Naive B cell (primary cell): ENCODE measurements at places on chromosomes 6 and 20. TPM values are rescaled to one million over a fixed set of nuclear protein-coding genes. Genes with fewer than 3 reads are reported as not detected.

The PRSS16 gene
- not detected for polyA plus RNA-seq

The CTAGE9 gene
- not detected for polyA plus RNA-seq

The TMEM170B gene
- polyA plus RNA-seq, result 2.4 TPM

The SLC16A10 gene
- polyA plus RNA-seq, result not detected

The OOEP gene
- 0.35 TPM for polyA plus RNA-seq

DNA sequence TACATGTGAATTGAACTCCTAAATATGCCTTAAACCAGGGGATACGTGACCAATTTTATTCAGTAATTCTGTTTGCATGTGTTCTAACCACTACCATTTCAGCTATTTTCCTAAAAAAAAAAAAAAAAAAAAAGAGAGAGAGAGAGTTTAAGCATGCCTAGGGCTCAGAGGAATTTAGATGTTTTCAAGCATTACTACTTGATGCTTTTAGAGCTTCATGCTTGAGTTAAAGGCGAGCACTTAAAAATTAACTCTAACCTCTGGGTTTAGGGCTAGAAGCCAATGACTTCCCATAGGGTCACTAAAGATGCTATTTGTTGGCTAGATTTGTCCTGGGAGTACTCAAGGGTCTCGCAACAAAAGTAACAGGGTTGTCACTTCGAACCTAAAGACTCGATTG is 217.7 kb downstream of the ATXN1 start:
- no peak for DNase-seq

GRCh38 chr6:113894712-113895674 is 37.8 kb downstream of the MARCKS start:
- no peak for DNase-seq

GRCh38 chr6:157552820-157553485 is 172.0 kb downstream of the ZDHHC14 start:
- DNase-seq, result no peak

DNA sequence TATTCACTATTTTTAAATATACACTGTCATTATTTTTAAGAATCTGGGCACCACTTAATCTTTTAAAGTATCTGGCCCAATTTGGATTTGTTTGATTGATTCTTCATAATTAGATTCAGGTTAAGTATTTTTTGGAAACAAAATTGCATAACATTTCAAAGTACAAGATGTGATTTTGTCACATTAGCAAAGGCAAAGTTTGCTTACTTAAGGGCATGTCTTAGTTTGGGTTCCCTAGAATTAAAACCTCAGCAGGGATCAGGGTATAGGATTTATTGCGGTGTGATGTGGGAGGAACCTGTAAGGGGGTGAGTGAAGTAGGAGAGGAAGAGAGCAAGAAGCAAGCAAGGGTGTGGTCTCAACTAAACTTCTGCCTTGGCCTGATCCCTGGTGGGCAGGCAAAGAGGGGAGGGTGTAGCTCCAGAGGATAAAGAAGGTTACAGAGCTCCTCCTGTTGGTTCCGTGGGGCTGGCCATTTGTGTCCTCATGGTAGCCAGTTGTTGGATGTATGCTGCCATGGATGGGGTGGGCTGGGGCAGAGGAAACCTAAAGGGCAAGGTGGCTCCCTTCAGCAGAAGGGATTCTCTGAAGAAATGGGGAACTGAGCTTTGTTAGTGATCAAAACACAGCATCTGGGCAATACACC is 668.7 kb upstream of the SLC35B3 start:
- no peak for DNase-seq

GRCh38 chr6:159104163-159104925 is 59.6 kb upstream of the TAGAP start:
- DNase-seq, result peak; percentile 74

GRCh38 chr6:138105880-138106664 is 1.1 kb downstream of the PERP start:
- no peak for DNase-seq

DNA sequence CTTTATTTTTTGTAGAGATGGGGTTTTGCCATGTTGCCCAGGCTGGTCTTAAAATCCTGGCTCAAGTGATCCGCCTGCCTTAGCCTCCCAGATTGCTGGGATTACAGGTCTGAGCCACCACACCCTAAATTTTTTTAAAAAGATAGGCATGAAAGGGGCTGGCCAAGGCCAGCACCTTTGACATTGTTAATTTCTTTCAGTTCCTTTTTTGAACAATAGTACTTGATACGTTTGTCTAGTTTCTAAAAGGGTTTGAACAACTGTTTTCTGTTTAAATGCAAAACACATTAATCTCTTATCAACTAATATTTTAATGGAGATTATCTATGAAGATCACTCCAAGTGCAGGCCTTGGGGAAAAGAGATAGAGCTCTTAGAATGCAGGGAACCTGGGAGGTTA is 37.6 kb upstream of the PTPRK start:
- no peak for DNase-seq

DNA sequence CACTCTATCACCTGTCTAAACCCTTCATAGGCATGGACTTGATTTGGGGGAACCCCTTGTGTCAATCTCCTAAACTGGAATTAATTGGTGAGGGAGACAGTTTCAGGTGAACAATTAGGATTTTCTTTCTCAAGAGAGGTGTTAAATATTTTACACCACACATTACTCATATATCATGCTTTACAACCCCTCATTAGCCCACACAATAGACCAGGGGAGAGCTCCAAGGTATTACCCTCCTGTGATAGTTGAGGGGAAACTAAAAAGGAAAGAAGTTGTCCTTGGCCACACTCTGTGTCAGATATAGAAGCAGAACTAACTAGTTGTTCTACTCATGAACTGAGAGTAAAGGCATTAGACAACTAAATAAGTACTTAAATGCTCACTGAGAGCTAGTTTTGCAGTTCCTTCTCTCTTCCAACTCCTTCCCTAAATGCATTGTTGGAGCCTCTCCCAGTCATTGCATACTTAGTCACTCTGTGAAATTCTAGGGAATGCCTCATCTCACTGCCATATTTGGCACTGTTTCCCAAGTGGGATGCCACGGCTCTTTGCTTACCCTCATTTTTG is 183.7 kb upstream of the CEP162 start:
- DNase-seq, result no peak

DNA sequence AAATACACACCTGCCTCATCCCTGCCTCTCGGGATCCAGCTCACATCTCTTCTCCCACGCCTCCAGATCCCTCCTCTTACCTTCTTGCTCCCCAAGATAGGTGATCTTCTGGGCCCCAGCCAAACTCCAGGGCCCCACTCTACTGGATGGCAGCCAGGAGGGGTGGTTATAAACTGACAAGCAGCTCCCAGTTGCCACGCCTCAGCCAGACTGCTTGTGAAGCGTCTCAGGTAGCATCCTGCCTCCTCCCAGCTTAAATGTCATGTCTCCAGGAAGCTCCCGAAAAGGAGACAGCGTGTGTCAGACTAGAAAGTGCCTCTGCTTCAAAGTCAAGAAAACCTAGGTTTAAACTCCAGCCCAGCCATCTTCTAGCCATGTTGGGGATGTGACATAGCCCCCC is 114.1 kb downstream of the LRFN2 start:
- no peak for DNase-seq

DNA sequence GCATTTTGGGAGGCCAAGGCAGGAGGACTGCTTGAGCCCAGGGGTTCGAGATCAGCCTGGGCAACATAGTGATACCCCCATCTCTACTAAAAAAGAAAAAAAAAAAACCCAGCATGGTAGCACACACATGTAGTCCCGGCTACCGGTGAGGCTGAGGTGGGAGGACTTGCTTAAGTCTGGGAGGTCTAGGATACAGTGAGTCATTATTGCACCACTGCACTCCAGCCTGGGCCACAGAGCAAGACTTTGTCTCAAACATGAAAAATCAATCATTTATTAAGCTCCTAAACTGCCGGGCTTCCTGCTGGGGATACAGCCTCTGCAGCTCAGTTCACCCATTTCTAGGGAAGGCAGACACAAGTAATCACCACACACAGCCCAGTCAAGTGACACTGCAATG is 7.3 kb upstream of the USP45 start:
- DNase-seq, result no peak

GRCh38 chr6:11439017-11439420 is 98.5 kb upstream of the TMEM170B start:
- no peak for DNase-seq

GRCh38 chr20:53940907-53941545 is 129.4 kb downstream of the BCAS1 start:
- DNase-seq, result no peak

GRCh38 chr6:27592481-27593199 is 119.7 kb upstream of the ZNF184 start:
- no peak for DNase-seq

GRCh38 chr6:31736768-31737314 is 511 bp upstream of the CLIC1 start:
- DNase-seq, result no peak

- peak; percentile 21 for DNase-seq
Measured at GRCh38 chr6:62775427-62776022, 435.7 kb upstream of the FKBP1C start.

- DNase-seq, result no peak
Measured at GRCh38 chr6:163775313-163775712, 360.8 kb downstream of the QKI start.

DNA sequence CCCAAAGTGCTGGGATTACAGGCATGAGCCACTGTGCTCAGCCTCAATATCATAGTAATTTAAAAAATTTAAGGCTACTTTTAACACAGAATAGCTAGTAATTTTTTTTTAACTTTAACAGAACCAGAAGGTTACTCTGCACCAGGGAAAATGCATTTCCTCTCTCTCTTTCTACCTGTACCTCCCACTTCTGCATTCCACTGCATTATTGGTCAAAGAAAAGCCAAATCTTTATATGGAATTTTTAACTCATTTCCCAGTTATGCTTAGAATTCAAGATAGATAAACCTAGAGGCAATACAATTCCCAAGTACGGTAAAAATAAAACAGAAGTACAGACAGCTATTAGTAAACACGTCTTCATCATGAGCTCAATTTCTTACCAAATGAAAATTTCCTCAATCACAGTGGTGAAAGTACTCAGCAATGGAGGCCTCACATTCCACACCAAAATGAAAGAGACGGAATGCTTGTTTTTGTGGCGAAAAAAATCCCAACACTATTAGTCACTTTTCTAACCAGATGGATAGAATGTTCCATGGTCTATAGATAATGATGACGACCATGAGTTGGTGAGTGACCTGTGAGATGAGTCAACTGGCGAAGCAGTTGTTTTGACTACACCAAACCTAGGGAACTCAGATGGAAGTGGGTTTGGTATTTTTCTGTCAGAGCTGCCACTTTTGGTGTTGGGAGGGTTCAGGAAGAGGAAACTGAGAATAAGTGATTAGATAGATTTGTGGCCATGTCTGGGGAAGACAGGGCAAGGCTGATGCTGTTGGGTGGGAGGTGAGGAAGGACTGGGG is 104.7 kb upstream of the SGK1 start:
- no peak for DNase-seq
